ENCODE measurements at places on chromosomes 6 and 20.

DNA sequence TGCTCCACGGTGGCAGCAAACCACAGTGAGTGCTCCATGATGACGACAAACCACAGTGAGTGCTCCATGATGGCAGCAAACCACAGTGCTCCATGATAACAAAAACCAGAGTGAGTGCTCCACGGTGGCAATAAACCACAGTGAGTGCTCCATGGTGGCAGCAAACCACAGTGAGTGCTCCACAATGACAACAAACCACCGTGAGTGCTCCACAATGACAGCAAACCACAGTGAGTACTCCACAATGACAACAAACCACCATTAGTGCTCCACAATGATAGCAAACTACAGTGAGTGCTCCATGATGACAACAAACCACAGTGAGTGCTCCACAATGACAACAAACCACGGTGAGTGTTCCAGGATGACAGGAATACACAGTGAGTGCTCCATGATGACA is 36.0 kb upstream of the LRFN2 start:
- no peak for DNase-seq

DNA sequence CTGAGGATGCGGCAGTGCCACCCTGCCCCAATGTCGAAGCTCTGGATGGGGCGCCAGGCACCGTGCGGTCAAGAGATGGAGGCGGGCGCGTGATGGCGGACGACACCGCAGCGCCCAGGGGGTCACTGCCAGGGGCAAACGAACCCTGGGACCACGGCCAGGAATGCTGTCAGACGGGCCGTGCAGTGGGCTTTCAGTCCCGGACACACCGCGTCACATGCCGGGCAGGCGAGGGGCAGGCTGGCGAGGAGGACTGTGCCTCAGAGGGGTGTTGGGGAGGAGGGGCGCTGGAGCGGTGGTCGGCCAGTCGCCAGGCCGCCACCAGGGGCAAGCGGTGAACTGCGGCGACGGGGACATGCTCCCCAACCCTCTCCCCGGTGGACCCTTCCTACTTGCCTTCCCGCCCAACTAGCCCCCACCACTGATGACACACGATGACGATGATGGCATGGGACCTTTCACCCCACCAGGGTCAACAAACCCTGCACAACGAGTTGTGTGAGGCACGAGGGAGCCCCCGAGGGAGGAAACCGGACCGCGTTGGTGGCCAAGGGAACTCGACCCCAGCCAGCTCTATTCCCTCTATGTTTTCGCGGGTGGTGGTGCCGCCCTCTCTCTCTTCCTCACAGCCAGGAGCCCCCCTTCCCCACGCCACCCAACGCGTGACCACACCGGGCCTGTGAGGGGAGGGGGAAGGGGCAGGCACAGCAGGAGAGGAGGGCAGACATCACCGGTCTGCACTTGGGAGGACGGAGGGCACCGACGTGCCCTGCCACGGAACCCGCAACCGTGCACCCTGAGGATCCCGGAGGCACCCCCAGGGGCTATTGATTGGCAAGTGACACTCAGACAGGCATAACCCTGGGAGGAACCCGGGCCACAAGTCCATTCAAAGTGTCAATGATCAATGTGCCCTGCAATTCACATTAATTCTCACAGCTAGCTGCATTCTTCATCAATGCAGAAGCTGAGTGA is 1960.9 kb upstream of the DEFB115 start:
- no peak for DNase-seq

DNA sequence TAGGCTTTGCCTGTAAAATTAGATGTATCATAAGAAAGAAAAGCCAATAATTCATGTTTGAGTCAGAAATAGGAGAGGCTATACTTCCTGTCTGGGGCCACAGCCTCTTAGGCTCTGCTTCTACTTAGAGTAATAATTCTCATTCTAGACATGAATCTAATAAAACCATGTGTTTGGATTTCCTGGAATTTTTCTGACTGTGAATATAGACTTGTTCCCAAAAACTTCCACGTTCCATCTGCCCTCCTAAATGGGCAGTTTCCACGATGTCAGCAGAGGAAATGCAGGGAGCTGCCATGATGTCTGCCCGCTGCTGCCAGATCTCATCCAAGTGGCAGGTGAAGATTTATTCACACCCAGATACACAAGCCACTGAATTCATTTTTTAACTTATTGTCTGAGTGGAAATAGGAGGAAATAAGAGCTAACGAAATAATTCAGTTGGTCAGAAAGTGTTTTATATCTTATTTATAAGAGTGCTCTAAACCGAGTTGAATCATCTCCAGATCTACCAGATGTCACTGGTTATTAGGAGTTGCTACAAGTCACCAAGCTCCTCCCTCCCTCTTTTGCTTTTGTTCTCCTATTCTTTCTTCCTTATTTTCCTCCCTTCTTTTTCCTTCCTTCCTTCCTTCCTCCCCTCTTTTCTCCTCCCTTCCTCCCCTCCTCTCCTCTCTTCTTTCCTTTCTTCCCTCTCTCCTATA is 69.3 kb downstream of the ALDH8A1 start:
- DNase-seq: no peak

- no peak for DNase-seq
These were observed 83.4 kb downstream of the ADGRB3 start for GRCh38 chr6:68718385-68719073.

DNA sequence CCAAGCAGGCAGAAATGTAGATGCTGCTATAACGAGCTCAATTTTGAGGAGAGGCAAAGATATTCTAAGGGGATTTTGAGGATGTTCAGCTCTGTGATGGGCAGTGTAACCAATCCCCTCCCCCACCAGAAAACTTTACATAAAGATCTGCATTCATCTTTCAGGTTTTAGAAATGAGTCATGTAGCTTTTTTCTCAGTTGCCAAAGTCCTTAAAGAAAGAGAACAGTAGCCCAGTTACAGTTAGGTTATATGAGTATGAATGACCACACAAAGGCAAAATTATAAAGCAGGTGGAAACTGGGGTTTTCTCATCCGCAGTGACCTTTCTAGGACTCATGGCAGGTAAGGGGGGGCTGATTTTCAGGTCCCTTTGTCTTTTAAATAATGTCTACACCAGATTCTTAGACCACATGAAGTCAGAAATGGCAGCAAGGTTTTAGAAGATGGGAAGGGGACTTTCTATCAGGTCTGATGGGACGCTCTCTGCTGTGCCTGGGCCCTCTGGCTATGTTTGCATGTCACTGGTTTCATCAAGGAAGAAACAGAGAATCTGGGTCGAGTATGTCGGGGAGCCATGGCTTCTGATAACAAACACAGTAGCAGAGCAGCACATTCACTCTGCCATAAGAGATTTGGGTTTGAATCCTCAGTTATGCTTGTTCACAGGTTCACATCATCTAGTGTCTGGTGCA is 94.7 kb downstream of the CLIC5 start:
- DNase-seq: no peak

DNA sequence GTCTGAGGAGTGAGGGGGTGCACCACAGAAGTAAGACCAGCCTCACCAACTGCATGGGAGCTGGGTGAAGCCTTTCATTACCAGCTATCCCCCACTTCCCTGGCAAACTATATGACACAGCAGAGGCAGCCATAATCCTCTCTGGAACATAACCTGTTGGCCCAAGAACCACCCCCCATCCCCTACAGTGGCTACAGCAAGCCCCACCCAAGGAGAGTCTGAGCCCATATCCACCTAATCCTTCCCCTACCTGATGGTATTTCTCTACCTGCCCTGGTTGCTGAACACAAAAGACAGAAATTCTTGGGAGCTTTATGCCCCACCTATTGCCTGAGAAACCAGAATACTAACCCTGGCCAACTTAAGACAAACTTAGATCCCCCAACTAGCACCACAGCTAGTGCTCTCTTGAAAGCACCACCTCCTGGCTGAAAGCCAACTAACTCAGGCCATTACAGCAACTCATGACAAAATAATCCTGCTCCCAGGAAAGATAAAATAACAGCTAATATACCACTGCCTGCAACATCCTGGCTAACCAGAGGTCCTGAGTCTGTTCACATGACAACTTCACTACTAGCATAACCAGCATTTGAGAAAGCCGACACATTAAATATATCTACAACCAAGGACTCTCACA is 11.2 kb downstream of the RNGTT start:
- no peak for DNase-seq

DNA sequence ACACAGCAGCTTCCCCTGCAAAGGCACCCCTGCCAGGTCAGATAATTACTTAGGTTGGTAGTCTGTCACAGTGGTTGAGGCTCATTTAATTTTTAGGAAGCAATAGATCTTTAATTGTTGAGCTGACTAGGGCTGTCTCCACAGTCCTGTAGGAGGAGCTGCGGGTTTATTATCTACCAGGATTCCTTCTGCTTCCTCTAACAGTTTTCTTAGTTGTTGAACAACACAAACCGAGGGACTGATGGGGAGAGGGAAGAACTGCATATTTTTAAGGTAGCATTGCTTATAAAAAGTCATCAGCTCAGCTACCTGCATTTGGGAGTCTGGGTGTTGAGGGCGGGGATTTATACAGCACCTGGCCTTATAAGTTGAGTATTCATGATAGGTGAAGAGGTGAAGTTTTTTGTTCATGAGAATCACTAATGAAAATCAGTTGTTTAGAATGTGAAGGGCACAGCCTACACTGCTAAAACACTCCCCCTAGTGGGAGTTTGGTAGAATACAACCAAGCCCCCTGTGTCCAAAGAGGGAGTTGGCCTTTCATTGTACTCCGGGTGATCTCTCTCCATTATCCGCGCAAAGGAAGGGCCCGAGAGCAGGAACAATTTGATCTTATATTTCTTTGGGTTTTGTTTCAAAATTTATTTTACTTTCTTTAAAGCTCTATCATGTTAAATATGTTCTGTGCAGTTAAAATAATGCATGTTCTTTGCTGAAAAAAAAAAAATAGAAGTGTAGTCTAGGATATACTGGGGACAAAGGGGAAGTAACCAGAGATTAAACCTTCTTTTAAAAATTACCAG is 69.6 kb downstream of the SSR1 start:
- DNase-seq: peak; percentile 53

GRCh38 chr20:63553251-63553932 is 567 bp upstream of the FNDC11 start:
- peak; percentile 89 for DNase-seq

- DNase-seq: no peak
These were observed 229.0 kb downstream of the FOXC1 start for GRCh38 chr6:1838604-1839213.

DNA sequence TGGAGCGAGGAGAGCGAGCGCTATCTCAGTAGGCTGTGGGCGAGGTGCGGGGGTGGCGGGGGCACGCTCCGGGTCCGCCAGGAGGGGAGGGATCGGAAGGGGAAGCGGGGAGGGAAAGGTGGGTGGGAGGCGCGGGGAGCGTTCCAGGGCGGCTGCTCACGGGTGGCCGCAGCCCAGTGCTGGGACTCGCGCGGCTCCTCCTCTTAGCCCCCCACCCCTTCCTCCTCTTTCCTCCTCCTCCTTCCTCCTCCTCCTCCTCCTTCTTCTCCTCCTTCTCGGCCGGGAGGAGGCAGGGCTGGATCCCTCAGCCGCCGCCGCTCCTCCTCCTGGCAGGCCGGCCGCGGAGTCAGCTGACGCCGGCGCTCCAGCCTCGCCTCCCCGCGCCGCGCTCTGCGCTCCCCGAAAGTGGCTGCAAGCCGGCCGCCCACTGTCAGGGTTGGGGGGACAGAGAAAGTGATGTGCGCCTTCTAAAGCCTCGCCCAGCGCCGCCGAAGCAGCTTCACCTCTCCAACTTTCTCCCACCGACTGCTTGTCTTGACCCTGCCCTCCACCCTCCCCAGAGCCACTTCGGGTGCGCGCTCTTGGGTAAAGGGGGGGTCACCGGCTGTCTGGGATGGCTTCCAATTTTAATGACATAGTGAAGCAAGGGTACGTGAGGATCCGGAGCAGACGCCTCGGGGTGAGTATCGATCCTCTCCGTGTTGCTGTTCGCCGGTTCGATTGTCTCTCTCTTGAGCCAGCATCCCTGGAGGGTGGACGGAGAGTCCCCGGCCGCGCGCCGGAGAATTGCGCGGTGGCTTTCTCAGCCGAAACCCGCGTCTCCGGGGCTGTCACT is at the start of gene DOK5:
TSS of gene DOK5 (plus strand) at position 260 of the 835 bp plus-strand sequence. CDS start at position 614, 354 bp downstream.
- no peak for DNase-seq

DNA sequence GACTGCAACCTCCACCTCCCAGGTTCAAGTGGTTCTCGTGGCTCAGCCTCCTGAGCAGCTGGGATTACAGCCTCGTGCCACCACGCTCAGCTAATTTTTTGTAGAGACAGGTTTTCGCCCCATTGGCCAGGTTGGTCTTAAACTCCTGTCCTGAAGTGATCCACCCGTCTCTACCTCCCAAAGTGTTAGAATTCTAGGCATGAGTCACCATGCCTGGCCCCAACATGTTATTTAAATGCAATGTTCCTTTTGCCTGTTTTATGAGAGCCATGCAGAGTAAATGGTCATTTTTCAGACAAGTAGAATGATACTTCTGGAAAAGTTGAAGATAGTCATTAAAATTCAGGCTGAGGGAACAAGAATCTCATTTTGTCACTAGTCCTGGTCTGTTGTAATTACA is 43.8 kb upstream of the RPS6KA2 start:
- DNase-seq: no peak

DNA sequence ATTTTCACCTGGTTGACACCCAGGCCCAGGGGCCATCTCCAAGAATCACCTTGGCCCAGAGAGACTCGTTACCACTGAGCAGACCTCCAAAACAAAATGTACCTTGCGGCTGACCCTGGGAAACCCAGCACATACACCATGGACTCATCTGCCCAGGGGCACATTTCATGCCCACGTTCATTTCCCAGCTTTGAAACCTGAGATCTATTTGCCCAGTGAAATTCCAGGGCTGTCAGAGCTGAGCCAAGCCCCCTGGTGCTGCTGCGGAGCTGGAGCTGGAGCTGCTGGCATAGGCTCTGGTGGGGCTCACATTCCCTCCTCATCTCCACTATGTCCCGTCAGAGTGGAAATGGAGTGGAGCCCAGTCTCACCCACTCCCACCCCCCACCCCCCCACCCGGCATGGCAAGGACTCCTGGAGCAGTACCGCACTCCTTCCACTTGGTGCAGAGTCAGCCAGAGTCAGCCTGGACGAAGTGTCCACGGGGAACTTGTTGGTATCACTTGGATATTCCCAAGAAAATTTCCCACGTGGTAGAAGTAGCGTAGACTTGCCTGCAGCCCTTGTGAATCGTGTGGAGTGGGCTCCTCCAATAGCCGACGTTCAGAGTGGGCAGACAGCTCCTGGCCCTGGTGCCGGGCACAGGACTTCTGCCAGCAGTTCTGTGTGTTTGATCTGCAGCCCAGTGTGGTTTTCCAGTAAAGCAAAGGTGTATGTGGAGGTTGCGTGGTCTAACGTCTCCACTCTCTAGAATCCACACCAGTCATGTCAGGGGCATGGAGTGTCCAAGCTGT is 18.1 kb upstream of the OSER1 start:
- DNase-seq: no peak

Measured in stimulated activated CD4-positive, alpha-beta T cell treated with anti-CD3 and anti-CD28 coated beads, Interleukin-12 subunit alpha, Interleukin-12 subunit beta, amount 100 ng/mL, for 48 hours (primary cell).